ENCODE measurements at places on chromosomes 7 and 10.

DNA sequence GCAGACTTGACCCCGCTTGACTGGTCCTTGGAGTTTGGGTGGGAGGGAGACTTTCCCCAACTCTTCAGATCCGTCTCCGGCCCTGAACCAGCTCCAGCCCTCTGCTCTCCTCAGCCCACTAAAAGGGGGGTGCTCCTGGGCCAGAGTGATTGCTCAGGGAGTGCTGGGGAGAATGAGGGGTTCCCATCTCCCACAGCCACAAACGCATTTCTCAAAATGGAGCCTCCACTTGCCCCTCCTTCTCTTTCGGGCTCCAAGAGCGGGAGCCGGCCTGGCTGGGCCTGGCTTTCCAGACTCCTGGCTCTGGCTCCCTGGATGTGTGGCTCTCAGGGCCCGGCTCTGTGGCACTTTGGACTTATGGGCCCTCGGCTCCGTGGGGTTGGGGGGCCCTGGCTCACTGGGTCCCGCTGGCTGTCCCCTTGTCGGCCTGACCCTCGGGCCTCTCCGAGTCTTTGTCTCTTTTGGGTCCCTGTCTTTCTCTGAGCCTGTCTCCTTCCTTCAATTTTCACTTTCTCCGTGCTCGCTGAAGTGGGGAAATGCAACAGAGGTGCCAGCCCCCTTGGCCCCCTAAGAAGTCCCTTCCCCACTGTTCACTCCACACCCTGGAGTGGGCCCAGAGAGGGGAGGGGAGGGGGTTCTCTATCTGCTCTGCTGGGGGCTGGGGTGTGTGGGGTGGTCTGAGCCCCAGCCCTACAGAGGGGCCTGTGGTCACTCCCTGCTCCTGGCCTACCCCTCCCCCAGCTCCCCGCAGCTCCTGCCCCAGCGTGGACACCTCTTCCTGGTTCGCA lies 713 bp downstream of the LZTS2 start:
- DNase-seq = no peak

GRCh38 chr7:105826143-105826542 lies 50.3 kb downstream of the ATXN7L1 start:
- no peak for DNase-seq

DNA sequence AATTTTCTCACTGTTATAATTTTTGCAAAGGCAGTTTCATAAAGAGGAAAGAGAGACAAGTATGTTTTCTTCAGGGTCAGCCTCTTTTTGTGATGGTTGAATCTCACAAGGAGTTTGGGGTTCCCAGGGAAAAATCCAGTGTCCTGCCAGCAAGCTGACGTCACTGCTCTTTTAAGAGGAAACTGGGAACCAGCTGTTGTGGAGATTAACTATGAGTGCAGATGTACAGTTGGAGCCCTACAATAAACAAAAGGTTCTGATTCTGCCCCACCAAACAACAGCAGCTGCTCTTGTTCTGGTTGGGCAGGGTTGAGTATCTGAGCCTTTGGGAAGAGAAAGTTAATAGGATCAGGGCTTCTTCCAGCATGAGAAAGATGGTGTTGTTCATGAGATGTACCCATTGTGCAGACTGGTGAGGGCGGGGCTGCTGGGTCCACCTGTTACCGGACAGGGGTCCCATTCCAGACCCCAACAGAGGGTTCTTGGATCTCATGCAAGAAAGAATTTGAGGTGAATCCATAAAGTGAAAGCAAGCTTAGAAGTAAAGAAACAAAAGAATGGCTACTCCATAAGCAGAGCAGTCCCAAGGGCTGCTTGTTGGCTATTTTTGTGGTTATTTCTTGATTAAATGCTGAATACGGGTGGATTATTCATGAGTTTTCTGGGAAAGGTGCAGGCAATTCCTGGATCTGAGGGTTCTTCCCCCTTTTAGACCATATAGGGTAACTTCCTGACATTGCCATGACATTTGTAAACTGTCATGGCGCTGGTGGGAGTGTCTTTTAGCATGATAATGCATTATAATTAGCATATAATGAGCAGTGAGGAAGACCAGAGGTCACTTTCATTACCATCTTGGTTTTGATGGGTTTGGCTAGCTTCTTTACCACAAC lies 12.5 kb downstream of the PRF1 start:
- no peak for DNase-seq

DNA sequence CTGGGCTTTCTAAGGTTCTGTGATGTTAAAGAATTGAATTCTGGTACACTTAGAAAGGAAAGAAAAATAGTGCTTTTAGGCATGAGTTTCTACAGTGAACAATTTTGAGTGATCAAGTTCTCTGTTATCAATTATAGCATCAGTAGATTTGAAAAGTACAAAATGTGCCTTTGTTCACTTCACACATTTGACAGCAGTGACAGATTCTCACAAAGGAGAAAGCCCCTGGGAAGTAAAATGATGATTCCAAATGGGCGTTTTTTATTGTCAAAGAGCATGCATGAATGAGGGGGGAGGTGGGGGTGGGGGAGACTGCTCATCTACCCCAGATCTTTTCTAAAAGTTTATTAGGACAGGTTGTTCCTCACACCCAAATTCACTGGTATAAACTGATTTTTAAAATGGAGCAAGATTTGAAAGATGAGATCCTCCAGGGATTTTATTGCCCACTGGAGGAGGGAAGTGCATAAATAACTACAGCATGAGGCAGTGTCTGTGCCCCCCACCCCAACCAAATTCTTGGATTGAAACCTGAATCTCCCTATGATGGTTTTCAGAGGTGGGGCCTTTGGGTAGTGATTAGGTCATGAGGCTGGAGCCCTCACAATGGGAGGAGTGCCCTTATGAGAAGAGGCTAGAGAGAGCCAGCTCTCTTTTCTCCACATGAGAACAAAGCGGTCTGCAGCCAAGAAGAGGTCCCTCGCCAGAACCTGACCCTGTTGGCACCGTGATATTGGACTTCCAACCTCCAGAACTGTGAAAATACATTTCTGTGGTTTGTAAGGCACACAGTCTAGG lies 79.5 kb downstream of the AOAH start:
- DNase-seq = no peak

DNA sequence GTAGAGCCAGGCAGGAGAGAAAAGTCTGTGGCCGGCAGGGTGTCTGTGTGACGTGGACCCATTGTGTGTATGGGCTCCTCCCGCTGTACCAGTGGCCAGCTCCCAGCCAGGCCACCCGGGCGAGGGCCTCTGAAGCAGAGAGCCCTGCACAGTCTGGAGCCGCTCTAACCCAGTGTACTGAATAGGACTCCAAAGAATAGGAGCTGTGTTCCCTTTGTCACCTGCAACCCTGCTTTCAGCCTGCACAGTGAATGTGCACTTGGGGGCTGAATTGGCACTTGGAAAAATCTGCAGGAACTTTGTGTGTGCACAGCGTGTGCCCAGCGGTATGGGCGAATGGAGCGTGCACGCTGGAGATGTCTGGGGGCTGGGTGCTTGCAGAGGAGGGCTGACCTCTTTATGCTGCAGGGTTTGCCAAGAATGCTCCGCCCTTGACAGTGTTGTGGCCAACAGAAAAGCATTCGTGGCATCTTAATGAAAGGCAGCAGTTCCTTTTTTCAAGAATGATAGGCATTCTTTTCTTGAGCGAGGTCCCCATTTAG lies 216.2 kb downstream of the AUTS2 start:
- no peak for DNase-seq

Measured in stimulated activated CD8-positive, alpha-beta memory T cell treated with anti-CD3 and anti-CD28 coated beads, Interleukin-7, amount 100 ng/mL, for 24 hours (primary cell).